ENCODE measurements at places on chromosomes 4 and X.

- DNase-seq = no peak
Observed at GRCh38 chrX:74911494-74911893, 13.8 kb downstream of the NEXMIF start.

DNA sequence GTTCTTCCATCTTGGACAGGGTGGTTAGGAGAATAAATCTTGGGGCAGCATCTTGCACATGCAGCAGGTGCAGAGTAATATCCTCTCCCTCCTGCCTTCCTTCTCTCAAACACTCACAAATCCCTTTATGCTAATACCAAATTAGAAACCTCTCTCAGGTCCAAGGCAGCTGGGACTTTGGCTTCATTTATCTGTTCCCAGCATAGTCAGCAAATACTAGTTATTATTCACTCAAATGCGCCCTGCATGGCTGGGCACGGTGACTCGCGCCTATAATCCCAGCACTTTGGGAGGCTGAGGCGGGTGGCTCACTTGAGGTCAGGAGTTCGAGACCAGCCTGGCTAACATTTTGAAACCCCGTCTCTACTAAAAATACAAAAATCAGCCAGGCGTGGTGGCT is 156.0 kb upstream of the GALNT7 start:
- DNase-seq = no peak

GRCh38 chr4:38290366-38290765 is 330.2 kb downstream of the PTTG2 start:
- DNase-seq = no peak

DNA sequence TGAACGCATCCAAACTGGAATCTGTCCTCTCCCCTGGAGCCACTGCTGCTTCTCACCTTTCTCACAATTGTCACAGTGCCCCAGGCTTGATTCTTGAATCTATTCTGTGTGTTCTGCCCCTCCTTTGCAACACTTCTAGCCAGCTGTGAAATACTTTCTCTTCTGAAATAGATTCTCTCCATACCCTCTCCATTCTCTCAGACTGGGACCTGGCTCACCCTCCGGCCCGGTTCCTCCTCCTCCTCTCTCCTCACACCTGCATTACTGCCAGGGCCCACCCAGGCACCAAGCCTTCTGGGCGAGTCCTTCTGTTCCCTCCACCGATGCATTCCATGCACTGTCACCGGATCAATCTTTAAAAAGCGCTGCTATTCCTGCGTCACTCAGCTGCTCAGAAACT is 336.1 kb downstream of the UNC5C start:
- no peak for DNase-seq

DNA sequence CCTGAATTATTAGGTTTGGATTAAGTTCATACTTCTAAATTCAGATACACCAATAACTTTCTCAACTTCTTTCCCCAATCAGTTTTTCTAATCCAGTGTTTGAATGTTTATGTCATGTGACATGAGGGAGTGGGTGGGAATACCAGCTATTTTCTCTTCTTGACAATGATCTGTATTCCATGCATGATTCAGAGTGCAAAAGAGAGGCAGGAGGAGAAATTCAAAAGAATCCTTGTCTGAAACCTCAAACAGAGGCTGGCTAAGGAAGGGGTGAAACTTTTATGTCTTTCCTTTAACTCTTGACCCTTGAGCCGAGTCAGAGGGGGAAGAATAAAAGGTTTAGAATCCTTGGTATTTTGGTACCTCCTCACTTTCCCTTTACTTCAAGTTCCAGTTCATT is 544.7 kb downstream of the SPRY1 start:
- DNase-seq = no peak

DNA sequence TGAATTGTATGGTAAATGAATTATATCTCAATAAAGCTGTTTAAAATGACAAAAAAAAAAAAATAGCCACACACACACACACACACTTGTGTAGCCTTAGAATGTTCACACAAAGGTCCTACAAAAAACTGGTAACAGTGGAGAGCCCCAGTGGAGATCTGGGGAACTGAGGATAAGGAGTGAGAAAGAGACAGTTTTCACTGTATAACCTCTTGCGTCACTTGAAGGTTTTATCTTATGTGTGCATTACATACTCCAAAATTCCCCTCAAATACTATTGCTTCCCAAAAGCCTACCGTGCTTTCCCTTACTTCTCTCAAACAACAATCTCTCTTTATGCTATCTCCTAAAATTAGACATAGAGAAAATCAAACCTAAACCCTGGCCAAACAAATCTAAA is 67.8 kb downstream of the SMC1A start:
- no peak for DNase-seq

DNA sequence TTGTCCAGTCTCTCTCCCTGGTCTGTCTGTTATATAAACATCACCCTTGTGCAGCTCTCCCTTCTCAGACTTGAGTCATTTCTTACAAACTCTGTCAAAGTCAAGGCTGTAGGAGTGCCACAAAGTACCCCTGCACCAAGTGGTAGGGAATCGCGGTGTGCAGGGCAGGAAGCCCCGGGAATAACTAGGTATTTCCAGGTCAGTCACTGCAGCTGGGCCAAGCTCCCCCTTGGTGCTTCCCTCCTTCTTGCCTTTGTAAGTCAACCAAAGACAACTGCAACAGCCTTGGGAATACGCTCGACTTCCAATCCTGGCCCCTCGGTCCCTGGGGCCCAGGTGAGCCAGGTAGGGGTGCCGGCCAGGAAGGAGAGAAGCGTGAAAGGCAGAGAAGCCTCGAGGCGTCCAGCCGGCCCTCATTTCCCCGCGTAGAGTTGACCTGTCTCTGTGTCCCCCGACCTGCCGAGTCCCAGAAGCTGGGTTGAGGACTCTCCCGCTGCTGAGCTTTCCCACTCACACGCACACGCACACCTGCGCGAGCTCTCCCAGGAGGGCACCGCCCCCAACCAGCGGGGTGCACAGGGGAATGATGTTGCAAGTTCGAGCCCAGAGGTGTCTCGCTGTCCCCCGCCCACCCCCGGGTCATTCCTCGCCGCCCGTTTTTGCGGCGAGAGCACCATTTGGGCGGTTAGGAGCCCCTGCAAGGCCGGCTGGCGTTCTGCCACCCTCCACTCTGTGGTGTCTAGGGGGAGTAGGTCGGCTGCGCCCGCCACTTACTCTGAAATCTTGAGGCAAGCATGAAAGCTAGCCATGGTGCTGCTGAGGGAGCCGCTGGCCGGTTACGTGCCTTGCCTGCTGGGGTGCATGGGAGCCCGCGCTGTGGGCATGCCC is 22.8 kb upstream of the KIAA1210 start:
- no peak for DNase-seq

GRCh38 chr4:168449719-168450452 is 30.4 kb downstream of the DDX60L start:
- no peak for DNase-seq

- DNase-seq = no peak
Observed at GRCh38 chr4:57602141-57602540, 492.0 kb upstream of the IGFBP7 start.

DNA sequence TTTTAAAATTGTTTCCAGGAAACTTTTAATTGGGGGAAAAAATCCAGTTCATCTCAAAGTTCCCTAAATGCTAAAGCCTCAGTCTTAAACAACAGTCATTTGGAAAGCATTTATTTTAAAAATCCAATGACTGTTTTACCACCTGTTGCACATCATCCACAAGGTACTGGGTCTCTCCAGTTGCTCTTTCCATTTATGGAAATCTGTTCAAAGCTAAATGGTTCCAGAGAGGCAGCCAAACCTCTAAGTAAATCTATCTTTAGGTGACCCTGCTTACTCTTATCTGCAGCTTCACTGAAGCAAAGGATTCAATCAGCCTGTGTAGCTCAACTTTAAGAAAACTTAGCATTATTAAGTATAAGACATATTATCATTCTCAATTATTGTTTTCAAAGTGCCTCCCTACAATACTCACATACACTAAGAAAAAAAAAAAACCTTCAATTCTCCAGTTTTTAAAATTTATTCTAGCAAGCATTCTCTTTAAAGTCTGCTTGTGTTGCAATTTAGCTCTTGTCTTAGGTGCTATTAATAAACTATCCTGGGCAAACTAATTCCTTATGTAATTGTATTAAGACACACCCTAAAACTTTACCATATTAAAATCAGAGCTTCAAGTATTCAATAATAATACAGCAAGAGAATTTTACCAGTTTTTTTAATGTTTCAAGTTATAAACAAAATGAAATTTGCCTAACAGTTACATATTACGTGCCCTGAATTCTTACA is 60.6 kb downstream of the NOCT start:
- no peak for DNase-seq

- DNase-seq = no peak
Observed at GRCh38 chr4:122845760-122846159, 19.1 kb downstream of the FGF2 start.

DNA sequence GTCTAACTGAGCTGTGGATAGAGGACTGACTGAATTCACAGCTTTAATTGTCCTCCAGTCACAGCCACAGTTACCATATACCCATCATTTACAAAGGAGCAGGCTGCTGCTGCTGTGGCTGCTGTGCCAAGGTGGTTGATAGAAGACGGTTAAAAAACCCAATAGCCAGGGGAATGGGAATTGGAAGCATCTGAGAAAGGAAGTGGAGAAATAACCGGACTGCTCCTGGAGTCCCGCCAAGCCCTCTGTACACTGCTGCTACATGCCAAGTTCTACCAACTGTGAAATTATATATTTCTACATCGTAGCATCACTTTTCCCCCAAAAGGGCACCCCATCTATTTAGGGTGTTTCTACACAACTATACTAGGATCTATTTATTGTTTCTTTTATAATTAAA is 279.7 kb upstream of the ARX start:
- no peak for DNase-seq

DNA sequence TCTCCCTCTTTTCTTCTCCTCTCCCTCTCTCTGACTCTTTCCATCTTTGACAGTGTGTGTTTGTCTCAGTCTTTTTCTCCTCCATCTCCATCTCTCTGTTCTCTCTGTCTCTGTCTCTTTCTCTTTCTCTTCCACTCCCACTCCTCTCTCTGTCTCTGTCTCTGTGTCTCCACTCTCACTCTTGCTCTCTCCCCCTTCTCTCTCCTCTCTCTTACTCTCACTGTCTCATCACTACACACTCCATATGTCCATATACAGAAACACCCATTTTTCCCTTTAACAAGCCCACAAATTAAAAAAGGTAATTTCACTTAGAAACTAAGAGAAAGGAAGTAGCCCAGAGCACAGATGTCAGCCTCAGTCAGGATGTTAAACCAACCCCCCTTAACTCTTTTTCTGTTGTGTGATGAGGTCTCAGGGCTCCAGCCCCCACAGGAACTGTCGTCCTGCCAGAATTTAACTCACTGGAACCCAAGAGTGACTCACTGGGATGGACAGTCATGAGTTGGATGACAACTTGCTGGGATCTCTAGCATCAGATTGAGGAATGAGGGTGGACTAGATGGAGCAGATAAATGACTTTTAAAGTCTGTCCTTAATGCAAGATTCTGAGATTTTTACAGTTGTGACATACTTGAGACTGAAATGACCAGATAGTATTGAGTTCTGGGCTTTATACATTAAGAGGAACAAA is 27.5 kb downstream of the OTUD6A start:
- no peak for DNase-seq

DNA sequence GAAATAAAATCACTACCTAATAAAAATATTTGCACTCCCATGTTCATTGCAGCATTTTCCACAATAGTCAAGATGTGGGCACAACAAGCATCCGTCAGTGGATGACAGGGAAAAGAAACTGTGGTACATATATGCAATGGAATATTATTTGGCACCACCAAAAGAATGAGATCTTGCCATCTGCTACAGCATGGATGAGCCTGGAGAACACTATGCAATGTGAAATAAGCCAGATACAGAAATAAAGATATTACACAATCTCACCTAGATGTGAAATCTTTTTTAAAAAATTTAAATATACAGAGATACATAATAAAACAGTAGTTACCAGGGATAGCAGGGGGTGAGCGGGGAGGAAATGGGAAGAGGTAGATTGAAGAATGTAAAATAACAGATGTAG is 44.8 kb downstream of the LDB2 start:
- no peak for DNase-seq

GRCh38 chrX:84188320-84188834 is 378 bp upstream of the RPS6KA6 start:
- DNase-seq = peak; percentile 53
